ENCODE measurements at places on chromosomes 5 and 9. TPM values are rescaled to one million over a fixed set of nuclear protein-coding genes. Genes with fewer than 3 reads are reported as not detected.
A peak's percentile ranks its signal among the peaks of the same experiment; 100 is the strongest.

DNA sequence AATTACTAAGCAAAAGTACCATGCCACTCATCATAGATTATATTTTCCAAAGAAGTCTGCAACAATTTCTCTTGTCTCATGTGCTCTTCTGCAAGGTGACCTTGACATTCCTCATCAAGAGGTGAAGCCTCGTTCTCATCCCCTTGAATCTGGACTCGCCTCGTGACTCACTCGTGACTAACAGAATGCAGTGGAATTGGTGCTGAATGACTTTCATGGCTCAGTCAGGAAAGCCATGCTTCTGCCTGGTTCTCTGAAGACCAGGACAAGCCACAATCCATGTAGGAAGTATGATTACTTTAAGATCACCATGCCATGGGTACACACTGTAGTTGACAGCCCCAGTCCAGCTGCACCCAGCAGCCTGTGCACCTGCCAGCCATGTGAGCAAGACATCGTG lies 335.8 kb downstream of the GADD45G start:
- H3K36me3 ChIP-seq: no peaks in the 10 kb centered on the region
- H3K4me3 ChIP-seq: no peak overlapping the region
- peaks cover 7% of the 10 kb centered on the region for H3K4me1 ChIP-seq
- H3K27me3 ChIP-seq: peaks cover 34% of the 10 kb centered on the region
- no peak for DNase-seq

DNA sequence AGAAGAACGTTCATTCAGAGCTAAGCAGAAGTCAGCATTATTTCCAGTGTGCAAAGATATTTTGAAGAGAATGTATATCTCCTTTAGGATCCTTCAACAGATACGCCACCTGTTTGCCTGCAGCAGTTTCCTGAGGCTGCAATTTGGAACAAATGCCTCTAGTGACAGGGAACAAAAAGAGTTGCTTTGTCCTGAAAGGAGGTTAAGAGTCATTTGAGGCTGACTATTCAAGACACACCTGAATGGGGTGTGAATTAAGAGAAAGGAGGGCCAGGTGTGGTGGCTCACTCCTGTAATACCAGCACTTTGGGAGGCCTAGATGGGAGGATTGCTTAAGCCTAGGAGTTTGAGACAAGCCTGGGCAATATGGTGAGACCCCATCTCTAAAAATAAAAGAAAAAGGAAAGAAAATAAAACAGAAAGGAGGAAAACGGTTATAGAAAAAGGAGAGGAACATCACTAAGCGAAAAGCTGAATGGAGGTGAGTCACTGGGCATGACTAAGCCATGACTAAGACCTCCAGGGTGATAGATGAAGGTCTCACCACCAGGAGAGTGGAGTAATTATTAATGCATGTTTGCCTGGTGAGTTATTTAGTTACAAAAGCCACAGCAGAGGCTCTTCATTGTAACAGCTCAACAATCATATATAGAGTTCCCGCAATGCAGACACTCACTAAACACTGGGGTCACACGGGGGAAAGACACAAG lies 255.2 kb upstream of the TNC start:
- H3K27ac ChIP-seq: no peak overlapping the region

DNA sequence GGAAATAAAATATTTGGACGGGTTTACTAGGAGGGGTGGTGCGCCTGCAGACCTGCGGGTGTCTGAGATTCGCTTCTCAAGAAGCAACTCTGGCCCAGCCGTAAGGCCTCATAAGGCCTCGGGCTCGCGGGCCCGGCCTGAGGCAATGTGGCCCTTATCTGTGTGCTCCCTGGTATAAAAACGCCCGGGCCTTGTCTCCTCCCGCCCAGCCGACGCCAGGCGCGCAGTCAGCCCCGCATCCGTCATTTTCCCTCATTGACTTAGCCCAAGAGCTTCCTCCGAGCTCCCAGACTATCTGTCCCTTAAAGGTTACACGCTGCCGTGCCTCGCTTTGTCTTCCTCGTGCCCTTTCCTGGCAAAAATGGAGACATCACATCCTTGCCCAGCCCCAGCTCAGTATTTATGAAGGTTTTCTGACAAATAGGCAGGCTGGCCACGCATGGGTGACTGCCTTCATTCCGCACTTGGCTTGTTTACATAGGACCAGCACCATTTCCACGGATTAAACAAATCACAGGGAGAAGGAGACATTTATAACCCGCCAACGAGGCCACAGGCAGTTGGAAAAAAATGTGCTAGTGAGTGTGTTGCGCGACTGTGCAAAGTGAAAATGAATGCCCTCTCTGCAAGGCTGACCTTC lies 74.5 kb upstream of the TBCA start:
- peak overlapping the region; percentile 93 for H3K4me3 ChIP-seq
- no peak for DNase-seq
- H3K27ac ChIP-seq: peak overlapping the region; percentile 91
- no peaks in the 10 kb centered on the region for H3K36me3 ChIP-seq
- peaks cover 13% of the 10 kb centered on the region for H3K27me3 ChIP-seq

DNA sequence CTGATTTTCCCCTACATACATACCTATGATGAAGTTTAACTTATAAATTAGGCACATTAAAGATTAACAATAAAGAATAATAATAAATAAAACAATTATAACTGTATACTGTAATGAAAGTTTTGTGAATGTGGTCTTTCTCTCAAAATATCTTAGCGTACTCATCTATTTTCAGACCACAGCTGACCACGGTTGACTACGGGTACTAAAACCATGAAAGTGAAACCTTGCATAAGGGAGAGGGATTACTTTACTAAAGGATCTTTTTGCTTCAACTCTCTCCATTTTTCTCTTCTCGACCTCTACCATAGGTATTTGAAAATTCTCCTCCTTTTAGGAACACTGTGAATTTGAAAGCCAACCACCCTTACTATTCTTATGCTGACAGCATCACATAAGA lies 475.5 kb downstream of the CETN3 start:
- no peak overlapping the region for H3K27ac ChIP-seq
- no peak for DNase-seq
- no peaks in the 10 kb centered on the region for H3K36me3 ChIP-seq
- no peaks in the 10 kb centered on the region for H3K27me3 ChIP-seq
- peaks cover under 1% of the 10 kb centered on the region for H3K4me1 ChIP-seq

GRCh38 chr5:80867233-80867632 lies 92.9 kb upstream of the RASGRF2 start:
- no peaks in the 10 kb centered on the region for H3K27me3 ChIP-seq
- no peak overlapping the region for H3K4me3 ChIP-seq
- no peak overlapping the region for H3K27ac ChIP-seq
- no peaks in the 10 kb centered on the region for H3K4me1 ChIP-seq

- H3K27me3 ChIP-seq: no peaks in the 10 kb centered on the region
- H3K4me3 ChIP-seq: no peak overlapping the region
- no peaks in the 10 kb centered on the region for H3K36me3 ChIP-seq
Observed at GRCh38 chr9:36543916-36544315, 28.8 kb upstream of the MELK start.

DNA sequence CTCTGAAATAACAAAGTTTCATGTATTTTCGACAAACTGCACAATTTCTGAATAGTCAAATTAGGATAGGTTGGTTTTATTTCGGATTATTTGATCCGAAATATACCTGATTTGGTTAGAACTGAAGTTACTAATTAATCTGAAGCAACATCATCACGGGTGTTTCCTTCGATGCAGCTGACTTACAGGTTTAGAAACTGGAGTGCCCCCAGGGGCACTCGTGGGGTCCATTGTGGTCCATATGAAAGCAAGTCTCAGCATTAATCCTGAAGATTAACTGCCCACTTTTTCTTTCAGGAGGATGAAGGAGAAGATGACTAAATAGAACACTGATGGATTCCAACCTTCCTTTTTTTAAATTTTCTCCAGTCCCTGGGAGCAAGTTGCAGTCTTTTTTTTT lies 5.3 kb downstream of the SET start:
- H3K36me3 ChIP-seq: peaks cover 8% of the 10 kb centered on the region
- H3K27me3 ChIP-seq: no peaks in the 10 kb centered on the region
- H3K27ac ChIP-seq: no peak overlapping the region
- no peak for DNase-seq
- H3K4me3 ChIP-seq: no peak overlapping the region

GRCh38 chr9:38386319-38386895 lies 6.1 kb upstream of the ALDH1B1 start:
- no peak overlapping the region for H3K4me3 ChIP-seq
- peaks cover 10% of the 10 kb centered on the region for H3K36me3 ChIP-seq
- H3K27me3 ChIP-seq: peaks cover 30% of the 10 kb centered on the region
- no peak overlapping the region for H3K27ac ChIP-seq

- no peaks in the 10 kb centered on the region for H3K36me3 ChIP-seq
- no peak overlapping the region for H3K4me3 ChIP-seq
- H3K4me1 ChIP-seq: peaks cover 75% of the 10 kb centered on the region
- no peak overlapping the region for H3K27ac ChIP-seq
Observed at GRCh38 chr5:68261169-68261568, 45.6 kb downstream of the PIK3R1 start.

DNA sequence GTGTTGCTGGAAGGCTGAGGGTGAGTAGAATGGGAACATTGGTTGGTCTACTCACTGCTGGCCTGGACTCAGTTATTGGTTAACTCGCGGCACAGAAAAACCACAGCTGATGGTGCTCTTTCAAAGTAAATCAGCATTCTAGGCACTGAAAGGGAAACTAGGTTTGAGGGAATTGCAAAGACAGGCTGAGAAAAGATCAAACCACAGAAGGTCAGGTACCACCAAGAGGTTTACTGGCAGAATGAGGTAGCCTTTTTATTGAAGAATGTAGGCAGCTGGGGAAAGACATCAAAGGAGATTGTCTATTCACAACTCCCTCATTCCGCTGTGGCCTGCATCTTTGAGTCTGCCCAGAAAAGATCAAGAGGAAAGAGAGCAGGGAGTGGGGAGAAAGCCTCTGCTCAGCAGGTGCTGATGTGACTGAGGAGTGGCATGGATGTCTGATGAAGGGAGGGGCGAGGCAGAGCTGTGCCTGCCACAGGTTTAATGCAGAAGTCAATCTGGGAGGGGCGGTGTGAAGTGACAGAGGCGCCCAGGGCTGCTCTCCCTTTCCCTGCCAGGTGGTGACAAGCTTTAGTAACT lies 255.5 kb downstream of the MAN2A1 start:
- peaks cover 33% of the 10 kb centered on the region for H3K27me3 ChIP-seq
- peaks cover 4% of the 10 kb centered on the region for H3K36me3 ChIP-seq
- peak overlapping the region; percentile 32 for H3K27ac ChIP-seq
- no peaks in the 10 kb centered on the region for H3K4me1 ChIP-seq
- DNase-seq: no peak

- DNase-seq: no peak
- peaks cover 11% of the 10 kb centered on the region for H3K27me3 ChIP-seq
- peaks cover 9% of the 10 kb centered on the region for H3K36me3 ChIP-seq
- H3K27ac ChIP-seq: no peak overlapping the region
Observed at GRCh38 chr5:143952809-143953208, 140.8 kb downstream of the HMHB1 start.

The BARX1 gene
- polyA plus RNA-seq: not detected

The GMCL2 gene
- polyA plus RNA-seq: not detected

The C9 gene
- not detected for polyA plus RNA-seq

The PCDHB7 gene
- not detected for polyA plus RNA-seq

The GRIN1 gene
- not detected for polyA plus RNA-seq

The SLC6A7 gene
- polyA plus RNA-seq: not detected
